Stimulated activated CD4-positive, alpha-beta T cell treated with anti-CD3 and anti-CD28 coated beads, TNF-alpha, amount 100 ng/mL, for 1 hour (primary cell): ENCODE measurements at places on chromosomes 11 and 22.

DNA sequence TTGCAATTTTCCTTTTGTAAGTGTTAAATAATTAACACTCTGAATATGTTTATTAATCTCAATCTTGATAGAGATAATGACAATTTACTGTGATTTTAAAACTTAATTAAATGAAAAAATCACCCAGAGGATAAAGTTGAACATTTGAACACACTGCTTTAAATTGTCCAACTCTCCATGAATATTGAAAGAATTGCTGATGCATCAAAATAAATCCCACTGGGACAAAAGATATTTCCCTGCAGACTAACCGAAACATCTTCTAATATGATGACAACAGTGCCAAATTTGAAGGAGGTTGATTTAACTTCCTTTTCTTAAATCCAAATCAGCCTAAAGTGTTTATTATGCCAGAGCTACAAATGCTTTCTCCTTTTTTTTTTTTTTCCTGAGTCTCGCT, 47.6 kb downstream of the F2 start:
- DNase-seq: no peak

DNA sequence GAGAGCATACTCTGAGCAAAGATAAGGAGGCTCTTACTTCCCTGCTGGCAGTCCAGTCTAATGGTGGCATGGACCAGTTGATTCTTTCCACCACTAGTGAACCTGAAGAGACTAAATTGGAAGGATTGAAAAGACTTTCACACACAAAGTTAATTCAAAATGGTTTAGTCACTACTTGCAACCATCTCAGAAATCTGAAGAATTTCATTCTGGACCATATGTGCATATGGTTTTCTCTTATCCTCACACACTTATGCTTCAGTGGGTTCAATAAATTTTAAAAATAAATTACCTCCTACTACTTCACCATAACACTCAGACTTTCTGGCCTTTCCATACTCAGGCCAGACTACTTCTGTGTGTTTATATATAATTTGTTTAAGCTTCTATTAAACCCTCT, 44.7 kb downstream of the CADM1 start:
- no peak for DNase-seq

- DNase-seq: no peak
Observed at GRCh38 chr11:119803726-119804294, 74.8 kb upstream of the NECTIN1 start.

GRCh38 chr11:47225552-47226400, 11.0 kb downstream of the DDB2 start:
- DNase-seq: no peak

GRCh38 chr11:116500947-116501602, 271.7 kb downstream of the BUD13 start:
- no peak for DNase-seq

- DNase-seq: no peak
Observed at GRCh38 chr11:8908099-8908498, 2.9 kb upstream of the AKIP1 start.

GRCh38 chr11:115179636-115180035, 324.6 kb downstream of the CADM1 start:
- no peak for DNase-seq

GRCh38 chr22:48156603-48157355, 1394.3 kb downstream of the TBC1D22A start:
- no peak for DNase-seq
